Fibroblast of skin of left quadriceps (primary cell): ENCODE measurements at places on chromosomes 13 and 19.
A peak's percentile ranks its signal among the peaks of the same experiment; 100 is the strongest.

DNA sequence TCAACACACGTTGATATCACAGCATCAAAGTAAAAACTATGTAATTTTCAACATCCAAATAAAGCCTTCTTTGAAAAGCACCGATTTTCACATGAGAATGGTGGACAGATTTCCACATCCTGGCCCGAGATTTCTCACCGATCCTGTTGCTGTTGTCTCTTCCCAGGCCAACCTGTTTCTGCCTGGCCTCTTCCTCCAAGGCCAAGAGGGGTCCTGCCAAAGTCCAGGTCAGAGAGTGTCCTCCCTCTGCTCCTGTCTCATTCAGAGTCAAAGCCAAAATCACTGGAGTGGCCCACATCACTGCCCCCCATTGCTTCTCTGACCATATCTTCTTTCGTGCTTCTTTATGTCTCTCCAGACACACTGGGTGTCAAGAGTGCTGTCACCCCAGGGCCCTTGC, 49.5 kb downstream of the CHST8 start:
- DNase-seq: no peak

DNA sequence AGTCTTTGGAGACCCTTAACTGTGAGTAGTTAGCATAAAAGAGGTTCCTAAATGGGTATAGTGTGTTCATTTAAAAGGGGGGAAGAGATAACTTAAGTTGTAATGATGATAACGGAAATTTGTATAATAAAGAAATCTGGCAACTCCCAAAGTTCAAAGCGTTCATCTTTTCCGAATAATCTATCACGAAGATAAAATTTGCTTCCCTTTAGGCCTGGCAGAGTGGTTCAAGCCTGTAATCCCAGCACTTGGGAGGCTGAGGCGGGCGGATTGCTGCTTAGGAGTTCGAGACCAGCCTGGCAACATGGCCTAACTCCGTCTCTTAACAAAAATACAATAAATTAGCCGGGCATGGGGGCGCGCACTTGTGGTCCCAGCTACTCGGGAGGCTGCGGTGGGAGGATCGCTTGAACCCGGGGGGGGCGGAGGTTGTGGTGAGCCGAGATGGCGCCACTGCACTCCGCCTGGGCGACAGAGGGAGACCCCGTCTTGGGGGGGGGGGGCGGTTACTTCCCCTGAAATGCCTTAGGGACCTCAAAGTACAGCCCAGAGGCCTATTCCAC, 934 bp downstream of the N4BP2L2 start:
- DNase-seq: no peak

DNA sequence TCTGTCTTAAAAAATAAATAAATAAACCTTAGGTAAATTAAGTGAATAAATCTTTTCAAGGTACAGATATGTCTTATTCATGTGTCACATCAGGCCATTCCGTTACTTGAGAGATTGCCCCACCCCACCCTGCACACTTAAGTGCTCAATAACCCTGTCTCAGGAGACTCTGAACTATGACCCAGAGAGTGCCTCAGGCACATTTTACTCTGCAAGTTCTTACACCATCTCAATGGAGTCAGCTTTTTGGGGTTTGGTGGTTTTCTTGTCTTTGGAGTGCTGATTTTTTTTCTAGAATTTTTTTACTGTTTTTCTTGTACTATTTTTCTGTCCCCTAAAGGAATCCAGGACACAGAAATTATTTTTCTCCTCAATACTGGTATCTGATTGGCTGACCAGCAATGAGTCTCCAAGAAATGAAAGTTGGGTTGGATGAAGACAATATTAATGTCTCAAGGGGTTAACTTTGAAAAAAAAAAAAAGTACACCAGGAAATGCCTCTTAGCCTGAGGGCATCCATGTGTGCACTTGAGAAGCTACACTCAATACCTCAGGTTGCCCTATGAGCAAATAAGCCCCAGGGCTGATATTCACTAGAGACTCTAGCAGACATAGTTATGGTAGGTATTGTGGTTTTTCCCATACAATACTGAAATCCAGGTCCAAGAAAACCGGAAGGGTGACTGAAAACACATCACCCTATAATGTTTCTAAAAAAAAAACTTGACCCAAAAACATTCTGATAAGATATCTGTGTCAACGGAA, 114.6 kb upstream of the ZNF91 start:
- no peak for DNase-seq

DNA sequence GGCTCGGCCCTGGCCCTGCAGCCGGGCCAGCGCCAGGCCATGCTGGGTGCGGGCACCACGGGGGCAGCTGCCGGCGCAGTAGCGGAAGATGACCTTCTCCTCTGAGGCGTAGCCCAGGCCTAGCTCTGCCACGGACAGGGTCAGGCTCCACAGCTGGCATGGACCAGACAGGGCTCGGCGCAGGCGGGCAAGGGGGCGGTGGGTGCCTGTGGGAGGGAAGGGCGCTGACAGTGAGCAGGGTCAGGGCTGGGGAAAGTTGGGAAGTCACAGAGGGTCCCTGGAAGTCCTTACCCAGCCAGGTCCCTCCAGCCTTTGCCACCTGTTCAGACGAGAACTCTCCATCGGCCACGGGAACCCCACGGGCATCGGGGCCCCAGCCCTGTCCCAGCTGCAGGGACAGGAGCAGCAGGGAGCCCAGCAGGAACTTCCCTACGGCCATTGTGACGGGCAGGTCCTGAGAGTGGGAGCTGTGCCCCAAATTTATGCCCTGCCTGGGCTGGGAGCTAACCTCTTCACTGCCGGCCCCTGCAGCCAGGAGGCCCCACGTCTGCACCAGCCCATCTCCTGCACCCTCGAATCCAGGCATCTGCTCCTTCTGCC, at the start of gene PSPN:
Gene PSPN (minus strand): TSS at position 523 of the 600 bp plus-strand sequence. CDS start 84 bp downstream, at position 439.
- no peak for DNase-seq

DNA sequence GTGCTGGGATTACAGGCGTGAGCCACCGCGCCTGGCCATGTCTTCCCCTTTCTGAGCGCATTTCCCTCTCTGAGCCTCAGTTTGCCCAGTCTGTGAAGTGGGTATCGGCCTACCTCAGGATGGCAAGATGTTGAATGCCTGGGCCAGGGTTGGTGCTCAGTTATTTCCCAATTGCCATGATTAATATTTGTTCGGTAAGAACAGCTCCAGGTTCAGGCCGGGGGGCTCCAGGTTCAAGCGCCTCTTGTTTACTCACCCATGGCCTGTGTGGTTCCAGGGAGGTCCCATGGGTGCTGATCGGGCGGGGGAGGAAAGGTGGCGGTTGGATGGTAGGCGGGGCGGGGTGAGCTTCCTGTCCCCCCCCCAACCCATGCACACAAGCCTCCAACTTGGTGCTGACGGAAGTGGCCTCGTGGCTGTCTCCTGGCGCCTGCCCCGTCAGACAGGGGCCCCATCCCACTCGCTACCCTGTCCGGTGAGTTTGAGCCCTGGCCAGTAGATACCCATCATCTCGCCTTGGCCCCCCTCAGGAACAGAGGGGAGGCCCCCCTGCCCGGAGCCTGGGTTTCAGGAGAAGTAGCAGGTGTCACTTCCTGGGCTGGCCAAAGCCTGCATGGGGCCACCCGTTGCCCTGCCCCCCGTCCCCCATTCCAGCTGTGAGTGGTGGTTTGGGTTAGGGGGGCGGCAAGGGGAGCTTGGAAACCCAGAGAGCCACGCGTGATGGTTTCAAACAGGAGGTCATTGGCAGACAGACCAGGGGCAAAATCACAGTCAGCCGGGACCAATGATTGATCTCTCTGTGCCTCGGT, at the start of gene FCHO1:
Gene FCHO1 (plus strand): TSS at position 375 of the 809 bp plus-strand sequence. CDS start 3,688 bp downstream, outside the sequence.
- DNase-seq: no peak

DNA sequence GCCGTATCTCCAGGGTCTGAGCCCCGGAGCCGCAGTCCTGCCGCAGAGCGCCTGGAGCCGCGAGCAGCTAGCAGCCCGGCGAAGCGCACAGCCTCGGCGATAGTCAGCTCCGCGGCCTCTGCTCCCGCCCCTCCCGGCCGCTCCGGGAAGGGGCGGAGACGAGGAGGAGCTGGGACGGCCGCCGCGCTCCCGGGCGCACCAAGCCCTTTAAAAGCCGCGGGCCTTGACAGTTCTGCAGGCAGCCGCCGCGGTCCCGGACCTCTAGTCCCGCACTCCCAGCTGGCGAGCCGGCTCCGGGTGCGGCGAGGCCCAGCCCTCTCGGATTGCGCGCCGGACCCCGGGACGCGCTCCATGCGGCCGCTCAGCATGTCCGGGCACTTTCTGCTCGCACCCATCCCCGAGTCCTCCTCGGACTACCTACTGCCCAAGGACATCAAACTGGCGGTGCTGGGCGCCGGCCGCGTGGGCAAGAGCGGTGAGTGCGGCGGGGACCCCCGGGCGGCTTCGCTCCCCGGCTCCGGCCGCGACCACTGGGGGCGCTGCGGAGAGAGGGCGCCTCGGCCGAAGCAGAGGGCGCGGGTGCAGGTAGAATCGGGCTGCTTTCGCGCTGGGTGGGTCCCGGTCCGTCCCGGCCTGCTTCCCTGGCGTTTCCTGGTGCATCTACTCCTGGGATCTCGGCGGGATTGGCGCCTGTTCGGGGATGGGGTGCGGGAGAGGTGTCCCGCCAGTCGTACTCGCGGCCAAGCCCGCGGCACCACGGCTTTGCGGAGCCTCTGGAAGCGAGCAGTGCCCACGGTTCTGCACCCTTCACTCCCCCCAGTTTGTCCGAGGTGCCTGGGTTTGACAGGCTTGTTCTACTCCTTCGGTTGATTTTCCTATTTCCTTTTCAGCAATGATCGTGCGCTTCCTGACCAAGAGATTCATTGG, at the start of gene RASL11A:
Gene RASL11A (plus strand): TSS at position 237 of the 927 bp plus-strand sequence. CDS start 115 bp downstream, at position 352.
- DNase-seq: peak; percentile 61
